ENCODE measurements at places on chromosomes 4 and X. TPM values are rescaled to one million over a fixed set of nuclear protein-coding genes. Genes with fewer than 3 reads are reported as not detected.

DNA sequence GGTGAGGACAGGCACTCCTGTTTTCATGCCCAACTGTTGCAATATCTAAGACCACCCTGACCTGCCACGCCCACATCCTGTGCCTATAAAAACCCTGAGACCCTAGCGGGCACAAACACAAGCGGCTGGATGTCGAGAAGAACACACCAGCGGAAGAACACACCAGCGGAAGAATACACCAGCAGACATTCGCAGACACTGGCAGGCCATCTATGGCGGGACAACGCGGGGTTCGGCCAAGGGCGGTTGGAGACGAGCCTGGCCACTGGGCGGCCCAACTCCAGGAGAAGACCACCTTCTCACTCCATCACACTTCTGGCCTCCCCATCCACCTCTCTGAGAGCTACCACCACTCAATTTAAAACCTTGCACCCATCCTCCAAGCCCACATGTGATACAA lies 361.4 kb downstream of the FAT4 start:
- no peak for DNase-seq

- no peak for DNase-seq
Measured at GRCh38 chr4:41120297-41121217, 93.8 kb downstream of the APBB2 start.

DNA sequence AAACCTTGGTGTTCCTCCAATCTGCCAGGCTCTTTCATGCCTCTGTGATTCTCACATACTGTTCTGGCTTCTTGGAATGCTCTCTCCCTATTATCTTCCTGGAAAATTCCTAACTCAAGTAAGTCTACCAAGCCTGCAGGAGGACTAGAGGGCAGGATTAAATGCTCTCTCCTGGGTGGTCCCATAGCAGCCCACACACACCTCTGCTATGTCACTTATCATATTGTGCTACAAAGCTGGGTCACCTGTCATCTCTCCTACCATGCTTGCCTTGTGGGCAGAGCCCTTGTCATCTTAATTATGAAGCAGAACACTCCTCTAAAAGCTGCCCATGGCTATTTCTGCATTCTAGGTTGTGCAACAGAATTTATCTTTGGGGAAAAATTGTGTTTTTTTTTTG lies 344.5 kb upstream of the NOCT start:
- DNase-seq, result no peak

DNA sequence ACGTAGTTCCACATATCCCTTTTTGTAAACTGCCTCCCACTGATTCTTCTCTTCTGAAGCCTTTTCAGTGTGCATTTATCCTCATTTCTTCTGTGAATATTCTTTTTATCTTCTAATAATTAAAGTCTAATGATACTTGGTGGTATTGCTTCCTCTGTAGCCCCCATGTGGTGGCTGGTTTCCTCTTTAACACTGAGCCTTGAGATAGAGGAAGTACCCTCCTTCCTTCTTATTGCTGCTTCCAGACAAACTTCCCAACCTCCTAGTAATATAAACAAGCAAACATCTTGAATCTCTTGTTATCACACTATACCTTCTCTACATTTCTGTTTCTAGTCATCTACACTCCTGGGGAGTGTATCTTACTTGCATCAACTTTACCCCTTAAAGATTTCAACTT lies 310.5 kb upstream of the GIMD1 start:
- DNase-seq, result no peak

DNA sequence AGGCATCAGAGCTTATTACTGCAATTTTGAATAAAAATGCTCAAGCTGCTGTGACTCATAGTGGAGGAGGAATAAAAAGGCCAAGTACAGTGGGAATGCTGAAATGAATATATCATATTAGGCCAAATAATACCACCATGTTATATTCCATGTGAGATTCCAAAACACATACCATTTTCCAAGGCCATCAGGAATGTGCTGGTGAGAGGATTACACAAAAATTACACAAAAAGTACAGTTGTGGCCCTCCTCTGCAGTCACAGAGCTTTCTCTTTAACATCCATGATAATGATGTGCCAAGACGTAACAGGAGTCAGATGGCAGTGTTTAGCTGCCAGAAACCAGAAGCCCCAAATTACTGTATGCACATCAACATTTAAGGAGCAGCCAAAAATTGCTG lies 153.5 kb downstream of the PCDH18 start:
- no peak for DNase-seq

- peak; percentile 65 for DNase-seq
Measured at GRCh38 chrX:140057001-140057411, 91.7 kb upstream of the CXorf66 start.

DNA sequence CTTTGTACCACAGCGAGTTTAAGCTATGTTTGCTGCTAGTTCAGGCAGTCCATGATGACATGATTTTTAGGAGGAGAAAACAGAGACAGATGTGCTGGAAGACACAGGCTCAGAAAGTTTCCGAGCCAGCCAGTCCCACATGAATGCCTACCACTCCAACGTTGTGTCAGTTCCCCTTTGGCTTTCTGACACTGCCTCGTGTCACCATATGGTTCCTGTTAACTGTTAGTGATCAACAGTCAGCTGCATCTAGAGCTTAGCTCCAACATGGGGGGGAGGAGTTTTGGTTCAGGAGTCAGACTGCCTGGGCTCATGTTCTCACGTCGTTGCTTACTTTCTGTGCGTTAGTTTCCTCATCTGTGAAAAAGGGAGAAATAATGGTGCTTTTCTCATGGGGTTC lies 343.7 kb downstream of the MID1IP1 start:
- DNase-seq, result no peak

GRCh38 chr4:8702516-8703400 lies 110.2 kb downstream of the CPZ start:
- no peak for DNase-seq

DNA sequence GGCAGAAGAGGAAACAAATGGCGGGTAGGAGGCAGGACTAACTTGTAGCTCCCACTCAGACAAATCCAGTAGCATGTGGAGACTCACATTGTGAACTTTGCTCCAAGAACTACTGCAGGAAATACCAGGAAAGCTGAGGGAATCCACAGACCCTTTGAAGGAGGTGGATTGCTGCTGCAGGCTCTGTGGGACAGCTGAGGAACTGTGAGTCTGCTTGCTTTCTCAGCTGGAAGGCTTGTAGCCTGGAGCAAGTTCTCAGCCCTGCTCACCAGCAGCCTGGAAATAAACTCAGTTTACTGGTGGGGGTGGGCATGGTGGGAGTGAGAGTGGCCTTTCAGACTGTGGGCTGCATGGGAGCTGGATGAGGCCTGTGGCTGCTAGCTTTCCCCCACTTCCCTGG lies 16.0 kb downstream of the RTL3 start:
- DNase-seq, result no peak

- DNase-seq, result no peak
Measured at GRCh38 chrX:39396358-39396995, 595.2 kb downstream of the MID1IP1 start.

GRCh38 chr4:5220028-5220427 lies 168.7 kb downstream of the STK32B start:
- no peak for DNase-seq

- DNase-seq, result no peak
Measured at GRCh38 chr4:31617667-31618066, 897.5 kb downstream of the PCDH7 start.

GRCh38 chrX:78357342-78358055 lies 30.1 kb upstream of the CYSLTR1 start:
- DNase-seq, result no peak

- DNase-seq, result no peak
Measured at GRCh38 chrX:13022926-13023325, 21.5 kb downstream of the FAM9C start.

- no peak for DNase-seq
Measured at GRCh38 chrX:19214311-19214710, 92.0 kb upstream of the ADGRG2 start.

DNA sequence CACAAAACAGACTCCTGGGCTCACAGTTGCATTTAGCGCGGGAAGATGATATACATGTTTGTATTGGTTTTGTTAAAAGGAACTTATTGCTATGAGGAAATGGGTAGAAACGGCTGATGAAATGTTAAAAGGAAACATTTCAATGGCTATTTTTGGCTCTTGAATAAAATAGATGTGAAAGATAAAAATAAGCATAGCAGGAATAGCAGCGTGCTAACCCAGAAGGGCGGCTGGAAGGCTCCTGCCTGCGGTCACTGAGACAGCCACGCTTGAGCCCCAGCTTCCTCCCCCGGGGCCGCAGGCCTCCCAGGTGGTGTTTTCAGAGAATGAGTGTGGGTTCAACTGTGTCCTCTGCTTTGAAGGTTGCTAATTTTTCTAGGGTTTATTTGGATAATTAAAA lies 35.0 kb upstream of the CLCN4 start:
- no peak for DNase-seq

DNA sequence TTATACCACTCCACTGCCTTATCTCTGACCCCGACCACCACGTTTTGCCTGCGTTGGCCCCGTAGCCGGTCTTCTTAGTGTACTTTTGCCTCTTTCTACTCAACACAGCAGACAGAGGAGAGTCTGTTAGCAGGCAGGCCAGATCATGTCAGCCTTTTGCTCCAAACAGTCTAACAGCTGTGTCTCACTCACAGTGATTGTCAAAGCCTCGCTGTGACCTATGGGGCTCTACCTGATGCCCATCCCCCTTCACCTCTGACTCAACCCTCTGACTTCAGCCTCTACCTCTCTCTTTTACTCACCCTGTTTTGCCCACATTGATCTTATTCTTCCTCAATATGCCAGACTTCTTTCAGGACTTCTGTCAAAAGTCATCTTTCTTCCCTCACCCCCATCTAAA lies 127.1 kb downstream of the TRIML1 start:
- DNase-seq, result no peak

DNA sequence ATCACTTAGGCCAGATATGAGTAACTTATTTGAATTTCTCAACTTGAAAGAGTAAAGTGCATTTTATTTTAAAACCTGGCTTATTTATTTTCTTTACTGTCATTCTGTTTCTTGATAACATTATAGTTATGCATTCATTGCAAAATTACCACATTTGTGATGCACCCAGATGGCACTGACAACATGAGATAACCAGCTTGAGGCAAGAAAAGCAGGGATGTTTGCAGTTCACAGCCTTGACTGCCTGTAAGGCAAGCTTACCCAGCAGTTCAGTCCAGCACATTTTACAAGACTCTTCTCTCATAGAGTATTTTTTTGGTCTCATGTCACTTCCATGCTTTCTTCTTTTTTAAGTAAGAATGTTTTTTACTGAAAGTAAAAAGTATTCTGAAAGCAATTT lies 25.3 kb upstream of the EPGN start:
- DNase-seq, result no peak

The DMRTC1B gene
- total RNA-seq, result not detected

The HTT gene
- 57.5 TPM for total RNA-seq

The CT45A10 gene
- not detected for total RNA-seq
